ACHN (cell line): ENCODE measurements at places on chromosomes 16 and 17.

DNA sequence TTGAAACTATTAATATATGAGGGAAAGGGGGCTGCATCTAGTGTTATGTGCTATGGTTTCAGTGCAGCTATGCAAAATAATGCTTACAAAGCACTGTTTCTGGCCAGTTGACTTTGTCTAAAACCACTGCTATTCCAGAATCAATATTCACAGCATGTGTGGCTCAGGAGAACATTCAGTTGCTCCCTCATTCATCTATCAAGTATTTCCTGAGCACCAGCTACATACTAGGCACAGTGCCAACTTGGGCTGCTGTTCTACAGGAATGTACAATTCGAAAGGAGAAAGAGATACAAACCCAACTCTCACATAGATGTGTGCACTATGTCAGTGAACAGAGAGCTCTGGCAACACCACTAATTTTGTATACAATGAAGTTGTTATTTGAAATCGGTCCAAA, 183.0 kb downstream of the PHKB start:
- no peak for DNase-seq

DNA sequence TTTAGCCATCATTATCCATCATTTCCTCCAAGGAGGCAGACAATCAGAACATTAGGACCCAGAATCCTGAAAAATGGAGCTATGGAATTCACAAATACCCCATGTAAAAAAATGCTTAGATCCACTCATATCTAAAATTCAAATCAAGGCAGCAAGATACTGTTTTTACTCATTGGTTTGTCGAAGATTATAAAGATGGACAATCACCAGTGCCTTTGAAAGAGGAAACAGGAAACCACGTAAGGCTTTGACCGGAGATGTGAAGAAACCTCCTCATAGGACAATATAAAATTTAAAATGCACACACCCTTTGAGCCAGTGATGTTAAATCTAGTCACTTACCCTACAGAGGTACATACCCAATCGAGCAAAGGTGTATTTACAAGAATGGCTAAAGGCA, 130.0 kb downstream of the XYLT1 start:
- no peak for DNase-seq

DNA sequence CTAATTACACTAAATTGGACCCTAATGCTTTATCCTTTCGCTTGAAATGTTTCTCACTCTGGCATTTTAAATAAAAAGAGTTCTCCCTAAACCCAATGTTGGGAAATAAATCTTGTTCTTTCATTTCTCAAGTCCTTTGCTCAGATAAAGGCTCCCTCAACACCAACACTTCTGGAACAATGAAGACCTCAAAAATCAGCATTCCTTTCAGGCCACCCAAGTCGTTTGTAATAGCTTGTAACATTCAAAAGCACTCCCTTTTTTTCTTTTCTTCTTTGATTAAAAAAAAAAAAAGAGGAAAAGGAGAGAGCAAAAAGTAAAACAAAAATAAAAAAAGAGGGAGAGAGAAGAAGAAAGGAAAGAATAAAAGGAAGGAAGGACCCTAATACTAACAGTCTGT, 23.3 kb upstream of the FOXJ1 start:
- DNase-seq, result no peak

- DNase-seq, result no peak
These were observed 97.8 kb upstream of the GSE1 start for GRCh38 chr16:85515319-85515745.

GRCh38 chr17:80850109-80850508, 141.5 kb upstream of the CHMP6 start:
- DNase-seq, result no peak

DNA sequence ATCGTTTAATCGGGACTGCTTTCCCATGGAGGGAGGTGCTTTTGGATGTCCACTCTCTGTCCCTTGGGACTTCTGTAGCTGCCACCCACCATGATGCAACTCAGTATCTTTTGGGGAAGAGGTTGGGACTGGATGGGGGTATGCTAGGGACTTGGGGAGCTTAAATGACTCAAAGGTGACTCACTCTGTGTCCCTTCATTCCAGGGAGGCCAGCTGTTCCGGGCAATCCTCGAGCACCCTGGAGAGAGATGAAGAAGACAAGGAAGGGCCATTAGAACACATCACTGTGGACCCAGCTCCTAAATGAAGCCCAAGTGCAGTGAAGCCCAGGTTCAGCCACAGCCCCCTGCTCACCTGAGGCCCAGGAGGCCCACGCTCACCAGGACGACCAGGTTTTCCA, 4.6 kb downstream of the COL1A1 start:
- no peak for DNase-seq

DNA sequence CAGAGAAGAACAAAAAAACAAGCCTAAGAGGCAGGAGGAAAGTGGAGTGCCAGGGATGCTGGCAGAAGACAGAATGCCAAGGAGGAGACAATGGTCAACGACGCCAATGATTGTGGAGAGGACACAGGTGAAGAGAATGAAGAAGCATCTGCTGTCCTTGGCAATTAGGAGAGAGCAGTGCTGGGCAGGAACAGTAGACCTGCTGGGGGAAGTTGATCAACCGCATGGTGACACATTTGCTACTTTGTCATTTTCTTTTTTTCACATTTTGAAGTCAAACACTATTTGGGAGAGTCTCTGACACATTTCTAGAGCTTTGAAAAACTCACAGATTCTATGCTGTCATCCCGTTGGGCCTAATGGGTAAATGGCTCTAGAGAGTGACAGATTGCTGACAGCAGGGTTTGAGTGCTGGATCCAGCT, 1.1 kb upstream of the PIK3R6 start:
- no peak for DNase-seq

- DNase-seq, result no peak
These were observed 8.9 kb downstream of the SPG7 start for GRCh38 chr16:89517128-89517527.

GRCh38 chr17:81890447-81891302, 711 bp downstream of the ALYREF start:
- no peak for DNase-seq

GRCh38 chr16:19239511-19240155, 45.9 kb upstream of the CLEC19A start:
- DNase-seq, result no peak

DNA sequence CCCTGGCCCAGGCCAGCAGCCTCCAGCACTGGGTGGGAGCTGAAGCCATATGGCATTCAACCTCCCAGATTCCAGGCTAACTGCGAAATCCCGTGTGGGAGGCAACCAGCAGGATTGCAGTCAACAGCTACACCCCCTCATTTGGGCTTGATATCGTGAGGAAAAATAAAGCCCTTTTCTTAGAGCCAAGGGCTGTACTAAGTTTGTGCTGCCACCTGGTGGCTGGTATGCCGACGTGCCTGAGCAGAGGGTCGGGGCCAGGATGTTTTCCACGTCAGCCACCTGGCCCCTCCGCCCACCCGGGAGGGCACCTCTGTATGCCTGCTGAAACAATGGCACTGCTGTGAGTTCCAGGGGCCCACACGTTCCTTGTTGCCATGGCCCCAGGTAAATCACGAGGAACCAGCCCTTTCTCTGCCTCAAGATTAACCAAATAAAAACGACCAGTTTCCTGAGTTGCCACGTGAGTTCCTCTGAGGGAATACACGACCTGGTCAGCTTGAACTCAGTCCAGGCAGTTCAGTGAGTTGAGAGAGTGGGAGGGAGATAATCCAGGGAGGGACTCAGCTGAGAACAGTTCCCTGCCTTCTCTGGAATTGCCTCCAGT, 9.0 kb downstream of the TMEM98 start:
- DNase-seq, result peak; percentile 69

DNA sequence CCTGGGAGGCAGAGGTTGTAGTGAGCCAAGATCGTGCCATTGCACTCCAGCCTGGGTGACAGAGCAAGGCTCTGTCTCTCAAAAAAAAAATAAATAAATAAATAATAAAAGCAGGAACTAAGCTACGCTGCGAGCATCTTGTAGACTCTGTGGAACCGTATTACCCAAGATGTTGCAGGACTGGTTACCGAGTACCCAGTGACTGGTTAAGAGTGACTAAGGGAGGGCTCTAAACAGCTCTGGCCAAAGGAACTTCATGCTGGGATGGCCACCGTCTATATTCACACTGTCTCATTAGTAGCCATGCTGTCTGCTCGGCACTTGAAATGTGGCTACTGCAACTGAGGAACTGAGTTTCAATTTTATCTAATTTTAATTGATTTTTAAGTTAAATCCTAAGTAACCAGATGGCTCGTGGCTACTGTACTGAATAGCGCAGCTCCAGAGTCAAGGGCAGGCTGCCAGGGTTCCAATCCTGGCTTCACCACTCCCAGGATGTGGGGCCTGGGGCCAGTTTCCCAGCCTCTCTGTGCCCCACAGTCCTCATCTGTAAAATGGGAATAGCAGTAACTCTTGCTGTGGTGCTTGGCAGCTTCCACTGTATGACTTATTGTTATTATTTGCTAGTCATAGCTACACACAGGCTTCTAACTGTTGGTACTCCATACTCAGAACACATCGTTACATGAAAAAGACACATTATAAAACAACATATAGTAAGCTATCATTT, 3.0 kb downstream of the NTAN1 start:
- no peak for DNase-seq

DNA sequence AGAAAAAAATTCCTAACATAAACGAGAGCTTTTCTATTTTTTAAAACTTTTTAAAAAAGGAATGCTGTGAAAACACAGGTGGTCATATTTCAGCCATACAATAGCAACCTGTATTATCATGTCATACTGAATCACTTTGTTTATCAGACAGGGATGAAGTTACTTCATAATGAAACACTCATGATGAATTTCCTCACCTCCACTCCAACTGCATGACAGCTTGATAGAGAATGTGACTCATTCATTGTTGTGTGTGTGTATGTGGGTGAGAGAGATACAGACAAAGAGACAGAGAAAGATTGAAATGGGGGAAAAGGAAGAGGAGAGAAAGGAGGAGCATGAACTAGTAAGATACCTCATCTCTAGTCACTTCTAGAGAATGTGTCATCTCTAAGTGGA, 109.0 kb downstream of the SYCE1L start:
- peak; percentile 62 for DNase-seq

DNA sequence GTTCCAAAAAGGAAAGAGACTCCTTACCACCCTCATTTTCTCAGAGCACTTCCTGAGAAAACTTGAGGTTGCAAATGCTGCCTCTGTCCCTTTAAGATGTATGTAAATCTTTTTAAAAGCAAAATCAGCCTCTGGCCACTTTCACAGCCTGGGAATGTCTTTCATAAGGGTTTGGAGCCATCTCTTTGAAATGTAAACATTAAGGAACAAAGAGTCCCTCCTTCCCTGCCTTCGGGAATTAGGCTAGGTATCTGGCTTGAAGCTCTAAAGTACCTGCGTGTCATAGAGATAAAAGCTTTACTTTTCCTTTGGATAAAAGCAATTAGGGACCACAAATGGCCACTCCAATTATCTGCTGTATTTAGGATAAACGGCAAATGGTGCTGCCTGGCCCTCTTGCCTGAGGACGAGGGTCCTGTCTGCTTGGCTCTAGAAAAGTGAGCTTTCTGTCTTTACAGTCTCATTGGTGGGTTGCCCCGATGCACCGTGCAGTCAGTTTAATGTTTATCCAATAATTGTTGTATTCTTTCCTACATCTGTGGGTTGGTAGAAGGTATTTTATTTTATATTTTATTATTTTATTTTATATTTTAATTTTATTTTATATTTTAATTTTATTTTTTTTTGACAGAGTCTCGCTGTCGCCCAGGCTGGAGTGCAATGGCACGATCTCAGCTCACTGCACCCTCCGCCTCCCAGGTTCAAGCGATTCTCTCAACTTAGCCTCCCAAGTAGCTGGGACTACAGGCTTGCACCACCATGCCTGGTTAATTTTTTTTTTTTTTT, 23.9 kb downstream of the NLRC3 start:
- DNase-seq, result no peak

- DNase-seq, result peak; percentile 63
These were observed 541 bp downstream of the ZNF18 start for GRCh38 chr17:11996722-11997146.

DNA sequence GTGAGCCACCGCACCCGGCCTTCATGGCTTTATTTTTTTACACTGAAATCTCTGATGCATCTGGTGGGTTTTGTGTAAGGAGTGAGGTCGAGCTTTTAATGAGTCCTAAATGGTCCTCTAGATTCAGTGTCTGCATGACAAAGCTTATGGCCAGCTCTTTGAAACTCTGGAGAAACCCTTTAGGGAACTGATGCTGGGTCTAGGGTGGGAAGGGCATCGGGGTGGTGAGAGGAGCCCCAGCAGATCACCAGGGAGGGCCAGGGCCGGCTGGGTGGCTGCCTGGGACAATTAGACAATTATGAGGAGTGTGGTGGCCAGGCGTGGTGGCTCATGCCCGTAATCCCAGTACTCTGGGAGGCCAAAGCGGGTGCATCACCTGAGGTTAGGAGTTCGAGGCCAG, 93.9 kb downstream of the SEC14L1 start:
- no peak for DNase-seq

- DNase-seq, result peak; percentile 32
These were observed 14.0 kb downstream of the SUPT6H start for GRCh38 chr17:28675980-28676379.

GRCh38 chr17:9110501-9110900, 89.2 kb downstream of the NTN1 start:
- no peak for DNase-seq

DNA sequence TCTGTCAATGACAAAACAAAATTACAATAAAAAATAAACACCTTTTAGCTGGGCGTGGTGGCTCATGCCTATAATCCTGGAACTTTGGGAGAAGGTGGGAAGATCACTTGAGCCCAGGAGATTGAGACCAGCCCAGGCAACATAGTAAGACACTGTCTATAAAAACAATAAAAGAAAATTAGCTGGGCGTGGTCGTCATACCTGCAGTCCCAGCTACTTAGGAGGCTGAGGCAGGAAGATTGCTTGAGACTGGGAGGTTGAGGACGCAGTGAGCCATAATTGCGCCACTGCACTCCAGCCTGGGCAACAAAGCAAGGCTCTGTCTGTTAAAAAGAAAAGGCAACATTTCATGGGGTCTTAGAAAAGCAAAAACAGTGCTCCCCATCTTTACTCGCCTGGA, 32.7 kb downstream of the EMP2 start:
- no peak for DNase-seq

DNA sequence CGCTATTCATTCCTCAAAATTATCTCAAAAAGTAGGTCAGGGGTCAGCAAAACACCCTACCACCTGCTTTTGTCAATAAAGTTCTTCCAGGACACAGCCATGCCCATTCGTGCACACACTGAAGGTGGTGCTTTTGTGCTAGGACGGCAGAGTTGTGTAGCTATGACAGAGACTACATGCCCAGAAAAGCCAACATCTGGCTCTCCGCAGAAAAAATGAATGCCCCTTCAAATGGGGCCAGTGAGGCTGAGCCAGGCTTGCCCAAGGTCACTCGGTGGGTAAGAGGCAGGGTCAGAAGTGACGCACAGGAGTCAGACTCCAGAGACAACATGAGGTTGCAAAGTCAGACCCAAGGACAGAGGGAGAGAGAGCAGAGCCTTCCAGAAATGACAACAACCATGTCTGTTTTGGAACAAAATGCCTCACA, 200.1 kb downstream of the XYLT1 start:
- no peak for DNase-seq
